Sigmoid colon (tissue), 7 donors: ENCODE measurements at places on chromosomes 12 and 14. TPM values are rescaled to one million over a fixed set of nuclear protein-coding genes. Genes with fewer than 3 reads are reported as not detected.

DNA sequence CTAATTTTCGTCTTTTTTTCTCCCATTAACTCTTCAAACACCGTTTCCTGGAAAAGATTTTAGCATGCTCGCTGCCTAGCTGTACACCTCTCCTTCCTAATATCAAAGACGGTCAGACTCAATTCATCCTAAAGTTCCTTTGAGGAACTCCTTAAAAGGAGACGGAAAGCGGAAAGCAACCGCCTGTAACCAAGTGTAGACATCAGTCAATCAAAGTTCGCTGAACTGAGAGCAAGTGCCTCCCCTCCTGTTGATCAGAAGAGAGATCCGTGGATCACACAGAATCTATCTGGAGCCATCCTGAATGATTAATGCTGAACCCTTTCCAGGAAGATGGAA is 412 bp upstream of the TEP1 start:
- H3K4me3 ChIP-seq = peak overlapping the region; percentile 80
- peak overlapping the region; percentile 96 for H3K27ac ChIP-seq
- H3K36me3 ChIP-seq = no peaks in the 10 kb centered on the region
- H3K27me3 ChIP-seq = no peaks in the 10 kb centered on the region
- H3K4me1 ChIP-seq = peaks cover 12% of the 10 kb centered on the region

- no peak overlapping the region for H3K27ac ChIP-seq
- H3K27me3 ChIP-seq = peaks cover 4% of the 10 kb centered on the region
- no peak overlapping the region for H3K4me3 ChIP-seq
- no peaks in the 10 kb centered on the region for H3K4me1 ChIP-seq
Observed at GRCh38 chr12:119012179-119012578, 30.8 kb downstream of the SRRM4 start.

GRCh38 chr12:56163533-56164344 is 5.6 kb downstream of the MYL6 start:
- H3K4me3 ChIP-seq = no peak overlapping the region
- DNase-seq = no peak
- peaks cover 67% of the 10 kb centered on the region for H3K36me3 ChIP-seq
- H3K4me1 ChIP-seq = no peaks in the 10 kb centered on the region
- no peaks in the 10 kb centered on the region for H3K27me3 ChIP-seq

- no peaks in the 10 kb centered on the region for H3K36me3 ChIP-seq
- H3K27me3 ChIP-seq = no peaks in the 10 kb centered on the region
- peak; percentile 63 for DNase-seq
- peak overlapping the region; percentile 63 for H3K4me3 ChIP-seq
Observed at GRCh38 chr14:79278286-79278797, 933.0 kb downstream of the DIO2 start.

GRCh38 chr14:61877035-61877390 is 114.8 kb downstream of the SNAPC1 start:
- H3K36me3 ChIP-seq = no peaks in the 10 kb centered on the region
- H3K27me3 ChIP-seq = no peaks in the 10 kb centered on the region
- no peaks in the 10 kb centered on the region for H3K4me1 ChIP-seq
- no peak overlapping the region for H3K4me3 ChIP-seq

DNA sequence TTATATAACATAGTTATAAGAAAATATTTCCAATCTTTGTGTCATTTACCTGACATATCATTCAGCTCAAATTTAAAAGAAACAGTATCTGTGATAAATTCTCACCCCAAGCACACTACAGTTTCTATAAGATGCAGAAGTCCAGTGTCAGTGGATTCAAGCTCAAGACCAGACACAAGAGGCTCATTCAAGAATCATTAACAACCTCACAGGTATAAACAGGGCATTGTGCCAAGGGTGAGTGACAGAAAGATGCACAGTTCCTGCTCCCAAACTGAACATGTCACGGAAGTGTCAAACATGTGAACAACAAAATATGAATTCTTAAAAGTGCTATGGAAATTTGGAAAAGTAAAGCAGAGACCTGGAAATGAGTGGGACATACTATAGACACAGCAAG is 12.8 kb downstream of the ATP2B1 start:
- DNase-seq = no peak
- H3K27me3 ChIP-seq = no peaks in the 10 kb centered on the region
- H3K27ac ChIP-seq = peak overlapping the region; percentile 19
- H3K4me3 ChIP-seq = no peak overlapping the region

- no peaks in the 10 kb centered on the region for H3K36me3 ChIP-seq
- DNase-seq = no peak
- H3K4me3 ChIP-seq = no peak overlapping the region
- H3K27me3 ChIP-seq = no peaks in the 10 kb centered on the region
- H3K4me1 ChIP-seq = no peaks in the 10 kb centered on the region
Observed at GRCh38 chr14:83828406-83828805, 1701.5 kb upstream of the FLRT2 start.

DNA sequence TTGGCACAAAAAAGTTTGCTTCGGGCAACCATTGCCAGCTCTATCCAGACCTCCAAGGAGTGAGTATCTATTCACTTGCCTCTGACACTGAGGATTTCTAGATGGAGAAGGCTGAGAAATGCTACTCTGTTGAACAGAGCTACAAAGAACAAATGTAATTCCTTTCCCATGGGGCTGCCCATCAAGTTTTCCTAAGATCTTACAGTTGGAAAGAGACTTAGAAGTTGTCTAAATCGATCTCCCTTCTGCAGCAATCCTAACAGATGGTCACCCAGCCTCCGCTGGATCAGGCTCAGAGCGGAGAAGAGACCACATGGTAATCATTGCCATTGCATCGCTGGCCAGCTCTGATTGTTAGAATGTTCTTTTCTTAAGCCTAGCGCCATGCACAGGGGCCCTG is 110.1 kb upstream of the BCL2L14 start:
- no peak for DNase-seq
- H3K27ac ChIP-seq = no peak overlapping the region
- no peak overlapping the region for H3K4me3 ChIP-seq
- H3K36me3 ChIP-seq = no peaks in the 10 kb centered on the region
- H3K4me1 ChIP-seq = no peaks in the 10 kb centered on the region

DNA sequence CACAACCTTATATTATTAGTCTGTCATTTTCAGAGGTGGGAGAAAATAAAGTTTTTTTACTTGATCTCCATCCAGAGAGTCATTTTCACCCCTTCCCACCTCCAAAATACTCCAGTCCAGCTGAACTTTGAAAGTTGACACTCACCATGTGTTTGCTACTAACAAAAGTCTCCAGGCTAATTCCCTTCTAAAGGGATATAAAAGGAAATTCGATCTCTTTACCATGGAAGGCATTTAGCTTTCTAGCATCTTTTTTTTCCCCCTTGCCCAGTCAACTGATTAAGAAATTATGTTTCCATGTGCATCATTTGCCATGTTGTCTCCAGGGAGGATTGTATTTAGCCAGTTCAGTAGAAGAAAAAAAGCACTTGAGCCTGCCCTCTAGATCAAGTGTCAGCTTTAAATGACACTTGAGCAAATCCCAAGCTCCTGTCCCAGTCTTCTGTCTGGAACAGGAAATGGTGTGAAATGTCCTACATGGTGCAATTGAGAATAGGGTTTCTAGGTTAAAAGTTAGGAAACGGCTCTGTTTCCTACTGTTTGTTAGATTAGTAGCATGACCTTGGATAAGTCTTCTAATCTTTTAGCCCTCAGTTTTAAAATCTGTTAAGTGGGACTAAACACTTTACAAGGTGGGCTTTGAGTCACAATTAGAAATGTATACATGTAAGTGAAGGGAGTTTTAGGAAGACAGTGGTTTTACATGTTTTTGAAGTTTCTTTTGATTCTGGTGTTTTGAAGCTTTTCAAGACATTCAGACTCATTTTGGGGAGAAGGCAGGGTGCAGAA is 67.2 kb downstream of the GNS start:
- DNase-seq = no peak
- H3K27me3 ChIP-seq = no peaks in the 10 kb centered on the region
- H3K4me1 ChIP-seq = peaks cover 79% of the 10 kb centered on the region
- peak overlapping the region; percentile 81 for H3K27ac ChIP-seq

DNA sequence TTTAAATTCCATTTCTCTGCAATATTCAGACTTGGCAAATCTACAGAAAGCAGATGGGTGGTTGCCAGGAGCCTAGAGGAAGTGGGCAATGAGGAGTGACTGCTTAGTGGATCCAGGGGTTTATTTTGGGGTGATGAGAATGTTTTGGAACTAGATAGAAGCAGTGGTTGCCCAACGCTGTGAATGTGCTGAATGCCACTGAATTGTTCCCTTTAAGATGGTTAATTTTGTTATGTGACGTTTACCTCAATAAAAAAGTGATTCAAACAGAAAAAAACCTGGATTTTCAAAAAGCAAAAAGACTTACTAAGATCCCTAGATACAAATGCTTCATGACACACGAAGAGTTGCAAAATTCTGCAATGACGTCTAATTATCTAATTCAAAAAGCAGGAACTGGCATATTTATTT is 34.2 kb downstream of the DAO start:
- no peaks in the 10 kb centered on the region for H3K4me1 ChIP-seq
- DNase-seq = no peak

DNA sequence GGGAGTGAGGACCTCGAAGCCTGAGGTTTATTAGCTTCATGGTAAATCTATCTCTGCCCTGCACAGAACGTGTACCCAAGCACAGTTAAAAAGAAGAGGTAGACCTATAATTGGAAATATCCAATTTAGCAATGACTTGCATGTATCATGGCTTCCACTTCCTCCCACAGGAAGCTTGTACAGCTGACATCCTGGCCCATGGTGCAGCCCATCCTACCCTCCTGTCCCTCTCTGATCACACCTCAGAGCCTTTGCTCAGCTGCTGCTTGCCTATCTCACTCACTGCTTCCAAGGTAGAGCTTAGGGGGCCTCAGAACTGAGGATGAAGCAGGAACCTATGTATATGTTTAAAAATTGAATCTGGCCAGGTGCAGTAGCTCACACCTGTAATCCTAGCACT is 4.3 kb upstream of the BCDIN3D start:
- H3K36me3 ChIP-seq = no peaks in the 10 kb centered on the region
- DNase-seq = no peak
- H3K4me1 ChIP-seq = peaks cover 5% of the 10 kb centered on the region
- H3K4me3 ChIP-seq = no peak overlapping the region
- no peak overlapping the region for H3K27ac ChIP-seq
- no peaks in the 10 kb centered on the region for H3K27me3 ChIP-seq

- no peak overlapping the region for H3K4me3 ChIP-seq
- H3K36me3 ChIP-seq = no peaks in the 10 kb centered on the region
- H3K27me3 ChIP-seq = no peaks in the 10 kb centered on the region
- DNase-seq = no peak
Observed at GRCh38 chr14:61368114-61368710, 46.8 kb downstream of the PRKCH start.

DNA sequence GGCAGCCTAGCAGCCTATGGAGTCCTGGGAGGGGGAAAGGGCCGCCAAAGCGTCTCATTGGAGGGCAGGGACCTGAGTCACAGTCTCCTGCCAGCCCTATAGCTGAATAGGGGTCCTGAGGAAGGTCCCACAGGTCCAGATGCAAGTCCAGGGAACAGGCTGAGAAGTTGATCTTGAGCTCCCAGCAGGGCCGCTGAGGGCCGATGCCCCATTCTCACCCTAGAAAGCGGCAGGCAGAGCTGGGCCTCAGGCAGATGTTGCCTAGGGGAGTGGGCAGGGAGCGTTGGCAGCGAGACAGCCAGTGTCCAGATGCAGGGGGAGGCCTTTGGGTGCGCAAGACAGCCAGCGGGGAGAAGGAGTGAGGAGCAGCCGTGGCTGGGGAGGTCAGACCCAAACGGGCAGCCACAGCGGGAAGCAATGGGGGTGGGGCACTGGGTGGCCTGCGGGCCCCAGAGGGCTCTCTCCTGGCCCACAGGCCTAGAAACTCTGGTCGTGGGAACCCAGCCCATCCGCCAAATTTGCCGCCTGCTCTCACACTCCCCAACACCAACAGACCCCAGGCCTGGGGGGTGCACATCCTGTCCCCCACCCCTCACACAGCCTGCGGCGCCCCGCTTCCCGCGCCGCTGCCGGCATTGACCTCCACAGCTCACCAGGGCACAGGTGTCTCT is 1.1 kb downstream of the HDAC7 start:
- DNase-seq = peak; percentile 82
- no peaks in the 10 kb centered on the region for H3K27me3 ChIP-seq
- H3K4me3 ChIP-seq = peak overlapping the region; percentile 82
- H3K36me3 ChIP-seq = no peaks in the 10 kb centered on the region
- H3K4me1 ChIP-seq = peaks cover 84% of the 10 kb centered on the region

DNA sequence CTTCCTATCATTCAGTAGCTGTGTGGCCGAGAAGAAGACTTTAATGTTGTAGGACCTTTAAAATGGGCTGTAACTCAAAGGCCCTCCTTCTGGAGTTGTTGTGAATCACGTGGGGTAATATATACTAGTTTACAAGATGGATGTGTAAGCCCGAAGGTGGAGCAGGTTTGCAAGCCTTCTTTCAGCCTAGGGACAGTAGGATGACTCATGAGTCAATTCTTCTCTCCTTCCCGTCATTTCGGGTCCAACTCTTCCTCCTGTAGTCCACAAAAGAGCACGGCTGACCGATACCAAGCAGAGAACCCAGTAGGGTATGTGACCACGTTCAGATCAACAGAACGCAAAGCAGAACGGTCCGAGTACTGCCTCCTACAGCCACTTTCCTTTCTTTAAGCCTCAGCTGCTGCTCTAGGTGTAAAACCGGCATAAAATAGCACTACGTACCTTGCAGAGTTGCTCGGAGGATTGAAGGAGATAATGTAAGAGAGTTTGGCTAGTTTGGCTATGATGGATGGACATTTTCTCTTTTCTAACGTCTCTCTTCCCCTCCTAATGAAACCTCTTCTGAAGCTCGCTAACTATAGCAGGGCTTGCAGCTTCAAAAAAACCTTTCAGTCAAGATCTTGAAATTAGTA is 1.3 kb upstream of the RASSF3 start:
- peak overlapping the region; percentile 81 for H3K4me3 ChIP-seq
- no peaks in the 10 kb centered on the region for H3K27me3 ChIP-seq
- DNase-seq = no peak
- H3K36me3 ChIP-seq = no peaks in the 10 kb centered on the region

DNA sequence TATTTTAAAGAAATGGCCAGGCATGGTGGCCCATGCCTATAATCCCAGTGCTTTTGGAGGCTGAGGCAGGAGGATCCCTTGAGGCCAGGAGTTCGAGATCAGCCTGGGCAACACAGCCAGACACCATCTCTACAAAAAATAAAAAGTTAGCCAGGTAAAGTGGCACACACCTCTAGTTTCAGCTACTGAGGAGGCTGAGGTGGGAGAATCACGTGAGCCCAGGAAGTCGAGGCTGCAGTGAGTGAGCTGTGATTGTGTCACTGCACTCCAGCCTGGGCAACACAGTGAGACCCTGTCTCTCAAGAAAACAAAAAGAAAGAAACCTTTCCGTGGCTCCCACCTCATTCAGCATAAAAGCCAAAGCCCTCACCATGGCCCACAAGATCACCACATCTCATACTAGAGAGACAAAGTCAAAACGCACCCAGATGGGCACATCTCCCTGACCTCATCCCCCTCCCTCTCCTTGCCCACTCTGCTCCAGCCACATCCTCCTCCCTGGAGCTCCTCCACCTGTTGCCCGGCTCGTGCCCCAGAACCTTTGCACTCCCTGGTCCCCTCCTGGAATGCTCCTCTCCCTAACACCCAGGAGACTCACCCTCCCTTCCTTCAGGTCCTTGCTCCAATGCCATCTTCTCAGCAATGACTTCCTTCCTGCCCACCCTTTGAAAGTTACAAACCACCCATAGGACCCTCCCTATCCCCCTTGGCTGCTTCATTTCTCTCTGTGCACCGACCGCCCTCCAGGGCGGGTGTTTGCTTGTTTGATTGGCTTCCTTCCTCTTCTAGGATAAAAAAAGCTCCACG is 4.8 kb upstream of the SCARB1 start:
- no peak for DNase-seq
- H3K4me3 ChIP-seq = no peak overlapping the region
- H3K27me3 ChIP-seq = no peaks in the 10 kb centered on the region
- H3K36me3 ChIP-seq = no peaks in the 10 kb centered on the region
- H3K4me1 ChIP-seq = no peaks in the 10 kb centered on the region

PZP gene
- polyA plus RNA-seq = 0.07 TPM

MYO1H gene
- not detected for polyA plus RNA-seq

CDCA3 gene
- 31.2 TPM for polyA plus RNA-seq

C12orf50 gene
- polyA plus RNA-seq = not detected

PIANP gene
- polyA plus RNA-seq = 1.2 TPM
